ENCODE measurements at places on chromosomes 6 and 20. TPM values are rescaled to one million over a fixed set of nuclear protein-coding genes. Genes with fewer than 3 reads are reported as not detected.

DNA sequence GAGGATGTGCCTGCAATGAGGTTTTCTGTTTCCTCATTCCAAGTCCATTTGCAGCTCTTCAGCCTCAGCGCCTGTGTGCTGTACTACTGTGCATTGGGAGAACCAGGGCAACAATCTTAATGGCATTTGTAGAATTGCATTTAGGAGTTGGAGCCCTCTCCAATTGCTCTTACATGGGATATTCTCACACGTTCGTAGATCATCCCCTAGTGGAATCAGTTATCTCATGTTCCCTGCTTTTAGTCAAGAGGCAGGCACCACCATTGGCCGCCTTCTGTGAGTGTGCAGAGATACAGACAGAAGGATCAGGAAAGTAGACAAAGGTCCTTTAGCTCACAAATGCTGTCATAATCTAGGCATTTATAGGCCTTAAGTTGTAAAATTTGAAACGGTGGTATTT lies 84.2 kb upstream of the RGS17 start:
- H3K27ac ChIP-seq = no peak overlapping the region
- no peak overlapping the region for H3K4me3 ChIP-seq
- H3K27me3 ChIP-seq = no peaks in the 10 kb centered on the region
- no peaks in the 10 kb centered on the region for H3K4me1 ChIP-seq
- no peaks in the 10 kb centered on the region for H3K36me3 ChIP-seq
- DNase-seq = no peak

- H3K36me3 ChIP-seq = no peaks in the 10 kb centered on the region
- no peak overlapping the region for H3K4me3 ChIP-seq
- H3K4me1 ChIP-seq = no peaks in the 10 kb centered on the region
- H3K27ac ChIP-seq = no peak overlapping the region
Observed at GRCh38 chr6:133613211-133613610, 275.7 kb upstream of the TCF21 start.

DNA sequence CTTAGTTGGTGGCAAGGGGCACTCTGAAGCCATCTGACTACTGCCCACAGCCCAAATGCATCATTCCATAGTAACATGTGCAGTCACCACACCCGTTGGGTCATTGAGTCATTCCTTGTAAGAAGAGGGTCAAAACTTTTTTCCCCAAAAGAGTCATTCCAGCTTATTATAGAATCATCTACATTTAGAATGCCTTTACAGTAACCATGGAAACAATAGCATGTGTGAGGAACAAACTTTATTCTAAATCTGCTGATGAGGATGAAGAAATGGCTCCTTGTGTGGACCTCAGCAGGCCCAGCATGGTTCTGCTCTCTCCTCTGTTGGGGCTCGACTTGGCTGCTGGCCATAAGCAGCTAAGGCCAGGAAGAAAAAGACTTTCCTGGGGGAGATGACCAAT lies 111.2 kb upstream of the PTPRT start:
- no peaks in the 10 kb centered on the region for H3K4me1 ChIP-seq
- no peak overlapping the region for H3K27ac ChIP-seq
- H3K36me3 ChIP-seq = no peaks in the 10 kb centered on the region
- no peak overlapping the region for H3K4me3 ChIP-seq

DNA sequence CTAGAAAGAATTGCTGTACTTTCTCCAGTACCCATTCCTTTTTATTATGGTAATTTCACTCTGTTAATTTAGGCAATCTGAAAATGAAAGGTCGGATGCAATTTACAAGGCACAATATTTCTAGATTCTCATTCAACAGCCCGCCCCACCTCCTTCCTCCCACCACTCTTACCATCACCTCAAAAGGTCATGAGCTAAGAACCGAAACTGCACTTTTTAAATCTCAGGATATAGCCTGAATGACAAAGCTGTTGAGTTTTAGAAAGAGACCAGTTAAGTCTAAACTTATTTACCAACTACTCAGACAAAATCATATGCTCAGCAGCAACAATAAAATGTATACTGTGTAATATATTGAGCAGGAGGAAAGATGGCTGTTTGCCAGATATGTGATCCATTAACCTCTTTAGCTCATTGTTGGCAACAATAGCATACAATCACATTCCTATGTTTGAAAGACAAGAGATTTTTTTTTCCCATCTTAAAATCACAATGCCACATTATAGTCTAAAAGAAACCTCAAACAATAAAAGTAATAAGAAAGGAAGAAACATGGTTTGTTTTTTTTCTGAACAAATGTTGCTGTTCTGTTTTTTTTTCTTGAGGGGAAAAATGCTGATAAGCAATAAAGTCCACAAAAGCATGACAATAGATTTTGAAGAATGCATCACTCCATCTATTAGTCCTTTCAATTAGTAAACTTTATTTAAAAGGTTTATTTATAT lies 1.6 kb upstream of the HS3ST5 start:
- DNase-seq = no peak
- peak overlapping the region; percentile 74 for H3K4me3 ChIP-seq
- peak overlapping the region; percentile 20 for H3K27ac ChIP-seq
- no peaks in the 10 kb centered on the region for H3K27me3 ChIP-seq

- no peak overlapping the region for H3K4me3 ChIP-seq
- H3K27ac ChIP-seq = peak overlapping the region; percentile 27
- H3K36me3 ChIP-seq = no peaks in the 10 kb centered on the region
Observed at GRCh38 chr6:36755435-36756348, 58.1 kb downstream of the RAB44 start.

DNA sequence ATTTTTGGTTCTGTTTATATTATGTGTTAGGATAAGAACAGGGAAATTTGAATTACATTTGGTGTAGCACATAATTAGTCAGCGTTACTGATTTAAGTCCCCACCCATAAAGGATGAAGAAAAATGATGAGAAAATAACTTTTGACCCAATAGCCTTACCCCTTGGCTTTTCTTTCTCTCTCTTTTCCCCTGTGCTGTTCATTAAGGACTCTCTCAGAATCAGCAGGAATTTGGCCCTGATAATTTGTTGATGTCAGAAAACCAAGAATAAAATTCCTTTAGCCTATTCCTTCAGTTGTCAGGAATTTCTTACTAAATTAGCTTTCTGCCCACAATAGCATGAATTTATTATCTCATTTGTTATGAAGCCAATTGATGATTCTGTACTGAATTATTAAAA lies 18.5 kb downstream of the PLCB1 start:
- no peaks in the 10 kb centered on the region for H3K27me3 ChIP-seq
- H3K27ac ChIP-seq = no peak overlapping the region
- no peak overlapping the region for H3K4me3 ChIP-seq
- DNase-seq = no peak

GRCh38 chr6:158029668-158030230 lies 48.1 kb downstream of the SYNJ2 start:
- no peak overlapping the region for H3K4me3 ChIP-seq
- no peak overlapping the region for H3K27ac ChIP-seq
- peaks cover 39% of the 10 kb centered on the region for H3K36me3 ChIP-seq

DNA sequence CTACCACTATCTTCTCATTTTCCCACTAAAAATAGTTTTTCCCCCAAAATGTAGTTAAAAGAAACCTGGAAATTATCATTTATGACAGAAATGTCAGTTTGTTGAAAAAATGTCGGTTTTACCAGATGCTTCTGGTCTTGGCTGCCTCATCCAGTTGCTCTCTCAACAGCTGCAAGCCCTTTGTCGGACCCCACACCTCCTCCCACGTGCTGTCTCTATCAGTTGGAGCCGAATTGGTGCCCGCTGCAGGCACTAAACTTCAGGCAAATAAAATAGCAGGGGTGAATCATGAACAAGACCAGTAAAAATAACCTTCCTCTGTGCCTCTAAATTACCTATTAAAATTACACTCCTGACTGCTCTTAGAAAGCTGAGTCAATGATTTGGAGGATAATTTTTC lies 129.5 kb upstream of the CEP162 start:
- no peak overlapping the region for H3K27ac ChIP-seq
- no peak overlapping the region for H3K4me3 ChIP-seq
- no peak for DNase-seq
- no peaks in the 10 kb centered on the region for H3K4me1 ChIP-seq
- no peaks in the 10 kb centered on the region for H3K27me3 ChIP-seq

GRCh38 chr6:152277826-152278329 lies 359.3 kb downstream of the SYNE1 start:
- no peak overlapping the region for H3K27ac ChIP-seq
- H3K36me3 ChIP-seq = no peaks in the 10 kb centered on the region
- H3K4me3 ChIP-seq = no peak overlapping the region
- no peaks in the 10 kb centered on the region for H3K27me3 ChIP-seq
- DNase-seq = no peak

DNA sequence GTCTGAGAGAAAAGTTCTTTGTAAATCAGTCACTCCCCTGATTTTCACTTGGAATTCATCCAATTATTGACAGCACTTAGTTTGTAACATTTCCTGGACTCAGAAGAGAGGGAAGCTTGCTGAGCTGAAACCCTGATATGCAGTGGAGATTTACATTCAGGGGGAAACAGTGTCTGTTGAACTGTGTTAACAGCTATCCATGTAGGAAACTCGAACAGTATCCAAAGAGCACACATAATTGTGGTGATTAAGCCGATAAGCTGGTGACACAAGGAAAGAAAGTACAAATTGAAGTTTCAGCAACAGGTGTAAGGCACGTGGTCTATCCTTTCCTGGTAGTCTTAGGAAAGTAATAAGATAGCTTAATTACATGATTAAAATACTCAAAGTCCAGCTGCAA lies 78.1 kb upstream of the FLRT3 start:
- no peaks in the 10 kb centered on the region for H3K27me3 ChIP-seq
- H3K4me1 ChIP-seq = peaks cover 56% of the 10 kb centered on the region
- peak overlapping the region; percentile 87 for H3K27ac ChIP-seq
- peak; percentile 4 for DNase-seq
- peak overlapping the region; percentile 39 for H3K4me3 ChIP-seq

- no peaks in the 10 kb centered on the region for H3K27me3 ChIP-seq
- no peak overlapping the region for H3K4me3 ChIP-seq
- no peak overlapping the region for H3K27ac ChIP-seq
- H3K4me1 ChIP-seq = peaks cover 26% of the 10 kb centered on the region
- no peaks in the 10 kb centered on the region for H3K36me3 ChIP-seq
- DNase-seq = no peak
Observed at GRCh38 chr6:134238960-134239795, 78.7 kb downstream of the SGK1 start.

GRCh38 chr20:23244916-23245552 lies 105.6 kb upstream of the NXT1 start:
- H3K4me1 ChIP-seq = no peaks in the 10 kb centered on the region
- peaks cover 16% of the 10 kb centered on the region for H3K27me3 ChIP-seq
- no peak overlapping the region for H3K27ac ChIP-seq
- no peak overlapping the region for H3K4me3 ChIP-seq

DNA sequence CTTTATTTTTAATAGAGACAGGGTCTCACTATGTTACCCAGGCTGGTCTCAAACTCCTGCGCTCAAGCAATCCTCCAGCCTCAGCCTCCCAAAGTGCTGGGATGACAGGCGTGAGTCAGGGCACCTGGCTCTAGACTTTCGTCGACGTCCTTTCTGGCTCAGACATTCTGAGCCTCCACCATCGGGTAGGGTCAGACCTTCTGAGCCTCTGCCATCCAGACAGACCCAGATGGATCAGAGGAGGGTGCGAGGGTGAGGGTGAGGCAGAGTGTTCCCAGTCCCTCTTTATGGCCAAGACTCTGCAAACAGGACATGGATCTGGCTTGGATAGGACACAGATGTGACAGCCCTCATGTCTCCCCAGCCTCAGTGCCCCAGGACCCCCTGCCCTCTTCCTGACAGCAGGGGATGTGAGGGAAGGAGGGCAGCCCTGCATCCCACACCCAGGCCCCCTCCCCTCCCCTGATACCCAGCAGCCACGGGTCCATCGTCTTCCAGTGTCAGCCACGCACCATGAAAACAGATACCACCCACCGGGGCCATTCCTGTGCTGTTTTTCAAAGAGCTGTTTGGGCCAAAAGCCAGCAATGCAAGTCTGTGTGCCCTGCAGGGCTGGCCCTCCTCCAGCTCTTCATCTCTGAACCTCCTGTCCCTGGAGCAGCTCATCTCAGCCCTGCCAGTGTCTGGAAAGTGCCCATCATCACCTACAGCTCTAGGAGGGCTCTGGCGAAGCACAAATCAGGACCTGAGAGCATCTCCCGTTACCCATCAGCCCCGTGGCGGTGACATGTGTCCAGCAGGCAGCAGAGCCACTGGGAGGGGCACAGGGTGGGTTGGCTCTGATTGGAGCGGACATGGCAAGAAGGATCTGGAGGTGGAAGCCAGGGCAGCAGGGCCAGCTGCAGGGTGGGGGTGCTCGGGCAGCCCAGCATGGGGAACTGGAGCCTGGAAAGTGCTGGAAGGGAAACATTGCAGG lies 208.4 kb downstream of the PREX1 start:
- no peak for DNase-seq
- peaks cover 12% of the 10 kb centered on the region for H3K36me3 ChIP-seq
- H3K27ac ChIP-seq = no peak overlapping the region
- H3K4me3 ChIP-seq = no peak overlapping the region

- no peaks in the 10 kb centered on the region for H3K27me3 ChIP-seq
- no peak for DNase-seq
- H3K36me3 ChIP-seq = peaks cover 26% of the 10 kb centered on the region
- peaks cover 32% of the 10 kb centered on the region for H3K4me1 ChIP-seq
- no peak overlapping the region for H3K27ac ChIP-seq
Observed at GRCh38 chr6:36124881-36125280, 5.4 kb upstream of the MAPK13 start.

EPHA7 gene
- total RNA-seq = 1.6 TPM

TM9SF4 gene
- total RNA-seq = 104 TPM

BEND6 gene
- 1.8 TPM for total RNA-seq

COL21A1 gene
- 1.8 TPM for total RNA-seq

Data from Calu3 (cell line).